Motor neuron (in vitro differentiated cells): ENCODE measurements at places on chromosomes 5 and 9. TPM values are rescaled to one million over a fixed set of nuclear protein-coding genes. Genes with fewer than 3 reads are reported as not detected.

C5orf58 gene
- 1.4 and 2.6 TPM in 2 replicates for total RNA-seq

RETREG1 gene
- total RNA-seq: 9.8 and 11.8 TPM in 2 replicates

F2RL2 gene
- total RNA-seq: 2.2 and 5.5 TPM in 2 replicates

NOXA1 gene
- 2.1 TPM in 2 replicates for total RNA-seq

SOX30 gene
- 0.11 and 0.13 TPM in 2 replicates for total RNA-seq

NUDT12 gene
- total RNA-seq: 18.7 and 18.8 TPM in 2 replicates

PCDHB6 gene
- 2.6 TPM in 2 replicates for total RNA-seq
